ENCODE measurements at places on chromosomes 13 and 19.

GRCh38 chr19:29690842-29691241, 24.2 kb downstream of the C19orf12 start:
- DNase-seq, result peak; percentile 58

- DNase-seq, result no peak
Measured at GRCh38 chr13:97112446-97113152, 109.5 kb upstream of the MBNL2 start.

DNA sequence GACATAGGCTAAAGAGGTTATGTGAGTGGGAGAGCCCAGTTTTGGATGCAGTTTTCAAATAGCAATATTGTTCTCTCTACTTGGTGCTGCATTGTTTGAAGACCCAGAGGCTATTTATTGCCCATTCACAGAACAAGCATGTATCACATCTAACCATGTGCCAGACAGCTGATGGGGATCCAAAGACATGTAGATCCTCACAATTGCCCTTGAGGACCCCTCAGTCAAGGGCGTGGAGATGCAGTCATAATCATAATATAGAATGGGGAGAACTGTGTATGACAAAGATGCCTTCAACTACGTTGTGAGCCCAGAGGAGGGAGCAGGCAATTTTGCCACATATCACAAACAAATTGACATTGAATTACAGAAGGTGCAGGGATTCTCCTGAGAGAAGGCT, 70.5 kb downstream of the NHLRC3 start:
- no peak for DNase-seq

- DNase-seq, result no peak
Measured at GRCh38 chr19:53007200-53007599, 6.5 kb upstream of the ERVV-1 start.

GRCh38 chr13:42996584-42996983, 4.5 kb upstream of the EPSTI1 start:
- DNase-seq, result peak; percentile 94

- no peak for DNase-seq
Measured at GRCh38 chr13:46077265-46077664, 24.7 kb upstream of the ZC3H13 start.

DNA sequence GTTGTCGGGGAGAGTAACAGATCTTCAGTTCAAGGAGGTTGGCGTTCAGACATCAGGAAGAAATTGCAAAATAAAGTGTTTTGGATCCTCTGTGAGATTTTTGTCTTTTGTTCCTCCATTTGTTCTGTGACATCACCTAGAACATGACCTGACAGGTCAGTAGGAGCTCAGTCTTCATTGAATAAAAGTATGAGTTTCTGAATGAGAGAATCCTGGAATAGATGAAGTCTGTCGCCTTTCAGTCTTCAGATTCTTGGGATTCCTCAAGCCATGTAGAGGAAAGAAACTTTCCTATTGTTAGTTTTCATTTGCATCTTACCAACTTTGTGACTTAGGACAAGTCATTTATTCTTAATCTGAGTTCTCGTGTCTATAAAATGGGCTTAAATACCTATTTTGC, 14.4 kb downstream of the ARHGAP35 start:
- no peak for DNase-seq

DNA sequence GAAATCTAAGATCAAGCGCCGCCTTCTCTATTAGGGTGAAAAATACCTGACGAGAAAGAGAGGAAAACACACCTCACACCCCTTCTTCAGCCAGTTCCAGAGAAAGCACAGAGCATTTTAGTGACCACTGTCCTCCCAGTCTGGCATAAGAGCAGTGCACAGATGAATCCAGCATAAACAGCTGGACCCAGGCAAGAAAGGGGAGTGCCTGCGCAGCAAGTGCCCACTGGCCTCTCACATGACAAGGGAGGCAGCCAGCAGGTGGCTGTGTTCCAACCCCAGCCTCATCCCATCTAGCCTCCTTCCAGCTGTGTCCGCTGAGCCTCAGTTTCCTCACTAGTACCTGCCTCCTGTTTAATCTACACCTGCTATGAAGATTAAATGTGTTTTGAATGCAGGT, 8.0 kb downstream of the MED26 start:
- DNase-seq, result no peak

- no peak for DNase-seq
Measured at GRCh38 chr19:1313695-1314613, 28.3 kb downstream of the EFNA2 start.

DNA sequence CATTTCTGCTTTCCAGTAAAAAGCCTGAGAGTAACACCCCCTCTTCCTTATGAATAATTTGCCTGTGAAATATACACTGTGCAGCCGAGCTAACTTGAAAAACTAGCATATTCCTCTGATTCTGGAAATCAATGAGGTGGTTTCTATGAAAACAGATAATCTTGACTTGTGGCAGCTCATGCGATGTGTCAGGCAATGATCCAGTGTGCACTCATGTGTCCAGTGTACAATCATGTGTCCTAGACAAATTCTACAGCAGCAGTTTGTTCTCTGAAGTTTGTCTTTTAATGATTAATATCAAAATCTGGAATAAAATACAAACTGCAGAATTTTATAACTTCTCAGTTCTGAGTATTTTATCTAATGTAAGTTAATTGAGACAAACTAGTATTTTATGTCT, 2213.9 kb upstream of the PCDH20 start:
- DNase-seq, result no peak

GRCh38 chr13:50140153-50140552, 124.9 kb downstream of the KCNRG start:
- no peak for DNase-seq

DNA sequence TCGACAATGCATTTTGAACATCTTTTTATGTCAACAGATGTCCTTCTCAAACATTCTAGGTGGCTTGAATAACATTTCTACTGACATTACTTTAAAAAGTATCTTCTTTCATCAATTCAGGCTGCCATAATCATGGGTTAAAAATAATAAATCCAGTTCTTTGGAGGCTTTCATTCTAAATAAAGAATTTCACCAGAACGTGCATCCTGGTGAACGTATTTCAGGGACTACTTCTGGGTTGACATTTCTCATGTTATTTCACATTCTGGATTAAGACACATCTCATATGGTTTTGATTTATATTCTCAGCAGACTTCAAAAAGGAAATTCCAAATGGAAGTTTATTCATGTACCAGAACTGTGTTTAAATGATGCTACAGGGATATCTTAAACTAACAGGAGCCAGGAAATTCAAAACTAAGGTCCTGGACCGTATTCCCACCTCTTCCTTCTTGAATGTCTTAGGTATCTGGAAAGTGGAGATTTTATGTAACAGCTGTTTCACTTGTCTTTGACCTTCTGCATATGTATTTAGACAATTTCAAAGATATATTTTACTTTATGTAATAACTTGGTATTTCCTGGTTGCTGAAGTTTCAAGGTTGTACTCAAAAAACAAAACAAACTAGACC, 107.2 kb downstream of the STARD13 start:
- no peak for DNase-seq

DNA sequence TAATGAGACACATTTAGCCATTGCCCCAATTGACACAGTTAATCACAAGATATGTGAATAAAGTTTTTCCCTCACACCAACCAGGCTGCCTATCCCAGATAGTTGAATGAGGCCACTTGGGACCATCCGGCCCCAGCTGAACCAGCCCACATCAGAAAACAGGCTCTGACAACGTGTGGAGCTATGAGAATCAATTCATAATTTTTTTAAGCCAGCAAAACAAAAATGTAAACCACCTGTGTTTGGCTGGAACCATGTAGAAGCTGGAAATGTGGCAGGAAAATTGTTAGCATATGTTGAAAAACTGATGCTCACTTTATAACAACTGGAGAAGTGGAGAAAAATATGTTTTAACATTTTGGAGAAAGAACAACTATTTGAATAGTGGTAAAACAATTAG, 1161.3 kb downstream of the SLITRK1 start:
- no peak for DNase-seq

GRCh38 chr13:53447456-53447855, 418.8 kb downstream of the OLFM4 start:
- no peak for DNase-seq

DNA sequence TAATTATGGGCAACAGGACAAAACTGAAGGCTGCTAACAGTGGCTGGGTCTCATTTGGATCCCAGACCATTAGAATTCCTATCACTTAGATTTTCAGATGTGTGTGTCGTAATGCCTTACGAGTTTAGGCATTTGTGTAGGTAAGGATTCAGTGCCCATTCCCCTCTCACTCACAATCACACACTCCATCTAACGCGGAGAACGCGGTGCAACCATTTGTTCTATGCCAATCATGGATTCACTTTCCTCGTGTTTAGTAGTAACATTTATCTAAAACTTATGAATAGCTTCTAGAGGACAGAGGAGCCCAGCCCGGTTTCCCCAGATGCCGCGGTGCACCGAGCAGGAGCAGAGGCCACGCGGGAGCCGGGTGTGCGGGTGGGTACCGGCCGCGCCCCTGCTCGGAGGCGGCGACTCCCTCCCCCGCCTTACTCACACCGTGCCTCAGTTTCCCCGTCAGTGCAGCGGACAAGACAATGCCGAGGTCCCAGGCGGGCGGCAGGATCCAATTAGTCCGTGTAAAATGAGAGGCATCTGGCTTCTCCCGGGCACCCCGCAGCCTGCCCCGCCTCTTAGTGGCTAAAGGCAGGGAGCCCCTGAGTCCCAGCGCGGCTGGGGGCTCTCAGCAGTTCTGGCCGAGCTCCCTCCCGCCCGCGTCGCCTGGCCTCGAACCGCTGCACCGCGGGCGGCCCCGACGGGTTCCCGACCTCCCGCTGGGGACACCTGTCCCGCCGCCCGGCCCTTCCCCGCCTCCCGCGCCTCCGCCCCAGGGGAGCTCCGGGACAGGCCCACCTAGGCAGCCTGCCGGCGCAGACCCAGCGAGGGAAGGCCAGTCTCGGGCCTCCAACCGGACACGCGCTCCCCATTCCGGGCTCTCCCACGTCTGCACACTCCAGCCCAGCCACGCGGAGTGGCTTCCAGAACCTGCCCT, 5.9 kb upstream of the C1QTNF9B start:
- DNase-seq, result no peak

- no peak for DNase-seq
Measured at GRCh38 chr19:17909003-17909732, 23.6 kb upstream of the CCDC124 start.

DNA sequence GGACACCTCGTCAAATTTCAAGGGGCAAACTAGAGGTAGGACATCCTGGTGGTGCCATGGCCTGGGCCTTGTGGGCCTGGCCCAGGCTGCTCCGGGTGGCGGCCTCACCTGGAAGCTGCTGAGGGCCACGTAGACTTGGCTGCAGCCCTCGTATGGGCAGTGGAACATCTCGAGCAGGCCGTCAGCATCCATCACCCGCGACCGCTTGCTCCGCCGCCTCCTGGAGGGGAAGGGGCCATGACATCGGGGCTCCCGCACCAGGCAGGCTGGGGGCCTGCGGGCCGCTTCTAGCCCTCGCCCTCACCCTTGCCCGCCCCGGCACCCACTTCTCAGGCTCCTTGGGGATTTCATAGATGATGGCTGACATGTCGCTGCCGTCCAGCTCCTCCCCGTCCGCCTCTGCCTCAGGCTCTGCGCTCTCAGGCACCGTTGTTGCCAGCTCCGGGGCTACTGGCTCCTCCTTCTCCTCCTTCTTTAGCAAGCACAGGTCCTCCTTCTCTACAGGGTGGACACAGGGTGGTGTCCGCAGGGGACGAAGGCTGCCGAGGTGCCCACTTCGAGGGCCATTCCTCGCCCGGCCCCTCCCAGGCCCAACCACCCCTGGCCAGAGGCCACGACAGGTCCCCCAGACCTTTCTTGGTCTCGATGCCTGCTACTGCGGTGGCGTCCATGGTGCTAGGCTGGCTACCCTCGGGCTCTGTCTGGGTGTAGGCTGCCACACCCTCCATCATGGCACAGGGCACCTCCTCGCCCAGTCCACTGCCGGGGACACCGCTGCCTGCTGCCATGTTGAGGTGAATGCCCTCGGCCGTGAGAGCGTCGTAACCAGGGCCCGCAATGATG, 6.0 kb upstream of the ELAVL3 start:
- no peak for DNase-seq

DNA sequence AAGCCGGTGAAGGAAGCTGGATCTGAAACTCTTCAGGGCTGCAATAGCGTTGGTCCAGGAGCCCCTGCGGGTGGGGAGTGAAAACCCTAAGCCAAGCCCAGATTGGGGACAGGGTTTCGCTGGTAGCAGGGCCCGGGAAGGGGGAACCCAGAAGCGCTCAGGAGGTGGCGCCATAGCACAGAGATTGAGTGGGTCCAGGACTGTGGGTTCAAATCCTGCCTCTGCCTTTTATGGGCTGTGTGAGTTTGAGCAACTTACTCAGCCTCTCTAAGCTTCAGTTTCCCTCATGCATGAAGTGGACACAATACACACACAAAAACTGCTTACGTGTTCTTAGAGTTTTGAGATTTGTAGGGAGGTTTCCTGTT, 8.3 kb upstream of the SYCN start:
- DNase-seq, result no peak

DNA sequence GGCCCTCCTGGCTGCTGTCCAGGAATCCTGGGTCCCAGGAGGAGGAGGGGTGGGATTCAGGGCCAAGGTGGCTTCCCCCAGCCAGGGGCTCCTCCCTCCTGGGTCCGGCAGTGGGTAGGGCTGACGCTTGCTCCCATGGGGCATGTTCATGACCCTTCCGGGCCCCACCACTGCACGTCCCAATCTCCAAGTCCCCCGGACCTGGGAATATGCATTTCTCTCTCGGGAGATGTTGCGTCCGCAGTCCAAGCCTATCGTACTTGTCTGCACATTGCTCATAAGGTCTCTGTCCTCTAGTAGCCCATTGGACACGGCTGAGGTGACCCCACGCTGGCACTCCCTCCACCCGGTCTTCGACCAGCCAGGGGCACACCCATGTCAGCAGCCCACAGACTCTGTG, 192.3 kb downstream of the TEX29 start:
- no peak for DNase-seq

- DNase-seq, result peak; percentile 70
Measured at GRCh38 chr19:42401365-42402303, 11.5 kb upstream of the CNFN start.

DNA sequence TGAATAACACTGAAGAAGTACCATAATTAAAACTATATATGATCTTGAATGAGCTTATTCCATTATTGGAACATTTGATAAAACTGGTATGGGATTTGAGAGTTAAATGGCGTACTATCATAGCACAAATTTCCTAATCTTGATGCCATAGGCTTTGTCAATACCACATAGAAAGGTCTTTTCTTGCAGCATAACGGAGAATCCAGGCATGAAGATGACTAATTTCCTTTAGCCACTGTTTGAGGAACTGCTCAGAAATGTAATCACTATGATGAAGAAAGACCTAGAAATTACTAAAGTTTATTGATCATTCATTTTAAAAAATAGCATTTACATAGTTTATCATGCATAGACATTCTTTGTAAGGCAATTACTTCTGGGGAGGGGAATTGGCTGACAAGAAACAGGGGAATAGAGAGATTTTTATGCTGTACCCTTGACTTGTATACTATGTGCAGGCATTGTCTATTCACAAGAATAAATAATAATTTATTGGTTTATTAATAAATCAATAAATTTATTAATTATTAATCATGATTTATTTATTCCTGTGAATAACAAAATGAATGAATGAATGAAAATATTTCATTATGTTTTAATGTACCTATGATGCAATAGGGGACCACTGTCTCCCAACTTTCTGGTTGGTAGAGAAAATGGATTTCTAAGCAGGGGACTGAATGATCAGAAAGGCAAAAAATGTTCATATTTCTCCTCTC, 2676.6 kb downstream of the PCDH9 start:
- peak; percentile 49 for DNase-seq

- DNase-seq, result no peak
Measured at GRCh38 chr13:49110913-49111170, 109.3 kb upstream of the MLNR start.

All from EH (cell line).